Esophagus squamous epithelium (tissue), 5 donors: ENCODE measurements at places on chromosomes 5 and 9.

DNA sequence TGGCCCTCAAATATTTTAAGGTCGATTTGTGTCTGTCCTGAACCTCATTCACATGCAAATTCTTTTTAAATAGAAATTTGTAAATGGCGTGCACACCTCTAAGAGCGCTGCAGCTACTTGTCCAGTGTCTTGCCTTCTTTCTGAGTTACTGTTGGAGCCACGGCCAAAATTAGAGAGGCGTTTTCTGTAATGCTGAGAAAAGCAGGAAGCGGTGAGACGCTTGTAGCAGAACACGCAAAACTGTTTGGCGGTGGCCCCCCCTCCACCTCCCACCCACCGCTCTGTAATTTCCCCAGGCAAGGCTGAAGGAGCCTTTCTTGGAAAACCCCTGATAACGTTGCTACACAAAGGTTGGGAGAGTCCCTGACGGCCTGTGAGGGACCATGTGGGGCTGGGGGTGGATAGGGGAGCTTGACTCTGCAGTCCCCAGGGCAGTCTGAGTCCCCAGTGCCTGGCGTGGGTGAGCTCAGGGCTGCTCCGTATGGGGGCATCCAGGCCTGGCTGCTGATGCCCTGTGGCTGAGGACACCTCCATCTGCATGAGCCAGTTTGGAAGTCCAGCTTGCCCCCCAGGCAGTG lies 96.5 kb downstream of the GADD45G start:
- no peak for DNase-seq

DNA sequence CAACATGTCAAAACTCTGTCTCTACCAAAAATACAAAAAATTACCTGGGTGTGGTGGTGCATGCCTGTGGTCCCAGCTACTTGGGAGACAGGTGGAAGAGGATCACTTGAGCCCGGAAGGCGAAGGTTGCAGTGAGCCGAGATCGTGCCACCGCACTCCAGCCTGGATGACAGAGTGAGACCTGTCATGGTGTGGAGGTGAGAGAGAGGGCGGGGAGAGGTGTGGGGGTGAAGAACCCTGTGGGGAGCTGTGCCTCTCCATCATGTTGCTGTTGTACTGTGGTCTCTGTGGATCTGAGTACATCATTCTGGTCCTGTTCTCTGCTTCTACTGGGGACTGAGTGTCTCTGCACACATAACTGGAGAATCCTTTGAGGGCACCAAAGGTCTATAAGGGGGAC lies 11.3 kb upstream of the SLC34A1 start:
- DNase-seq: no peak

DNA sequence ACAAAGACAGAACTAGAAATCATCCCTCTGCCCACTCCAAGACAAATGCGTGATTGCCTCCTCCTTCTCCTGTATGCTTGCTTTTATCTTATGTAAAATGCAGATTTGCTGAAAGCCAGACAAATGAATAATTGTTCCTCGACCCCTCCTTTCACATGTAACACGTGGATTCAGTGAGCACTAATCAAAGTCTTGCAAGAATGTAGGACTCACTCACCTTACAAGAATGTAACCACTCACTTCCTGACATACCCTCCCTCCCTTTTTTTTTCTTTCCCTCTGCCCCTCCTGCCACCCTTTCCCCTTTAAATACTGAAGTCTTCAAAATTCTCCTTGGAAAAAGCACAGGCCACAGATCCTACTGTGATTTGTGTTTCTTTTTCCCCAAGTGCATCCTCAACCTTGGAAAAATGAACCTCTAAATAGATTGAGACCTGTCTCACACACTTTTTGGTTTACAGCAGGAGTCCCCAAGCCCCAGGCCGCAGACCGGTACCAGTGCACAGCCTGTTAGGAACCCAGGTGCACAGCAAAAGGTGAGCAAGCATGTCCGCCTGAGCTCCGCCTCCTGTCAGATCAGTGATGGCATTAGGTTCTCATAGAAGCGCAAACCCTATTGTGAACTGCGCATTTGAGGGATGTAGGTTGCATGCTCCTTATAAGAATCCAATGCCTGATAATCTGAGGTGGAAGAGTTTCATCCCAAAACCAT lies 29.4 kb upstream of the HSD17B3 start:
- no peak for DNase-seq

GRCh38 chr9:128146591-128147120 lies 2.6 kb upstream of the LCN2 start:
- DNase-seq: no peak

DNA sequence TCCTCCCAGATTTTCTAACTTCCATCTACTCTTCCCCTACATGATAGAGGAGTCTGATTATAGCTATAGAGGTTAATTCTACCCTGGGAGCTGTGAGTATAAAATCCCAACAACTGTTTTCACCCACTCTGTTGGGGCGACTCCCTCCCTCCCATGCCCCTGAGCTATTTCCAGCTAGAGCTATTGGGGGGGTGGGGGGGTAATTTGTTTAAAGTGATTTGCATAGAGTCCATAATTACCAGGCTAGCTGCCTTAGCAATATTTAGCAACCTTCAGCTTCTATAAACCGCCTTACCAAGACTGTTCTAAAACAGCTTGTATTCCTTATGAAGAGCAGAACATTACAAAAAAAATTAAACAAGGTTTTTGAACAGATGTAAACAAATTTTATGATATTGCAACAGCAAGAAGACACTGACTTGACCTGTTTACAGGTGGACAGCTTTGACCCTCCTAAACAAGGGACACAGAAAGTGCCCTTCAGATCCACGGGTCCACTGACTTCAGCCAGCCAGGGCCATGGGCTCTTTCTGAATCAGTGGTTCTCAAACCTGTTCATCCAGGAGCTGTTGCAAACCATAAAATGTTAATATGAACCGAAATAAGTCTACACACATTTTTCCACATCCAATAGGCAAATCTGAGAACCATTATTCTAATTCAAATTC lies 98.2 kb downstream of the OTULIN start:
- DNase-seq: no peak

GRCh38 chr9:73863924-73864323 lies 633.2 kb upstream of the RORB start:
- DNase-seq: no peak

DNA sequence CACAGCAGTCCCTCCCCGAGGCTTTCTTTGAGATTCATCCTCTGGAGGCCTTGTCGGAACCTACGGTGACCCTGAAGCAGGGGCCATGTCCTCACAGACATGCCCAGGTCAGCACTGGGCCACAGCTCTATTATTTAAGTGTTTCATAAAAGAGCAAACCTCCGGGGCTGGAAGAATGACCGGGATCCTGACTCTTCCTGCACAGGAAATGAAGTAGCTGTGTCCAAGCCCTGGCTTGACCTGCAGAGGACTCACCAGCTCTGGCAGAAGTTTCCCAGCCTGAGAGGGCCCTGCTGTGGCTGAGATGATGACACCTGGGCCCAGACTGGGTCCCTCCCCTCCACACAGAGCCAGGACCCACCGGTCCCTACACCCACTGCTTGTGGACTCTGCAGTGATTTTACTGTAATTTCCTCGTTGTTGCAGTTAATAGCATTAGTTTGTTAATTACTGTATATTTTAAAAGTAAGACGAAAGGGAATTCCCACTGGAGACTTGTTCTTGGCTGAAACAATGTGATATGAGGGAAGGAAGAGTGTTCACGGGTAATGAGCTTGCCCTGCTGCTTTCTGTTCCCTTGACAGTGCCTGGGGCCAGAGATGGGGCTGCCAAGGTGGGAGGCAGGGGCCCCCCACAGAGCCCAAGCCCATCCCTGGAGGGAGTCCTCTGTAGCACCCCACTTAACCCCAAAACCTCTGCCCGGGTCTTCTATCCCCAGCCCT lies 72.2 kb downstream of the PCDH1 start:
- no peak for DNase-seq

DNA sequence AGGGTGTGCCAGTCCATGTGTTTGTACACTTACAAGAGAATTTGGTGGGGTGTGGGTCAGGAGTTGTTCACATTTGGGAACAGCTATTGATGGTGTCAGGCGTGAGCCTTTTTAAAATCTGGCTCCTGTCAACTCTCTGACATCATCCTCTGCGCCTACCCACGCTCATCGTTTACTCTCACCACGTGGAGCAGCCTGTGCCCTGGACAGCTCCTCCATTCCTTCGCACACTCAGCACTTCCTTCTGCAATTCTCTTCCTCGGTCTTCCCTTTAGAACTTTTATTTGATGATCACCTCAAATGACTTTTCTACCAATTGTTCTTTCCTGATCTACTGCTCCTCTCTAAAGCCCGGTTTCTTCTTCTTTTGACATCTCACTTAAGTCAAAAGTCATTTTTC lies 42.1 kb upstream of the GNAQ start:
- no peak for DNase-seq

- peak; percentile 19 for DNase-seq
Observed at GRCh38 chr9:126471084-126471624, 142.6 kb upstream of the LMX1B start.

GRCh38 chr5:103356350-103357091 lies 98.0 kb downstream of the MACIR start:
- DNase-seq: no peak

GRCh38 chr9:122918310-122918709 lies 5.2 kb upstream of the ZBTB6 start:
- no peak for DNase-seq

GRCh38 chr9:126521551-126521950 lies 92.2 kb upstream of the LMX1B start:
- DNase-seq: no peak

DNA sequence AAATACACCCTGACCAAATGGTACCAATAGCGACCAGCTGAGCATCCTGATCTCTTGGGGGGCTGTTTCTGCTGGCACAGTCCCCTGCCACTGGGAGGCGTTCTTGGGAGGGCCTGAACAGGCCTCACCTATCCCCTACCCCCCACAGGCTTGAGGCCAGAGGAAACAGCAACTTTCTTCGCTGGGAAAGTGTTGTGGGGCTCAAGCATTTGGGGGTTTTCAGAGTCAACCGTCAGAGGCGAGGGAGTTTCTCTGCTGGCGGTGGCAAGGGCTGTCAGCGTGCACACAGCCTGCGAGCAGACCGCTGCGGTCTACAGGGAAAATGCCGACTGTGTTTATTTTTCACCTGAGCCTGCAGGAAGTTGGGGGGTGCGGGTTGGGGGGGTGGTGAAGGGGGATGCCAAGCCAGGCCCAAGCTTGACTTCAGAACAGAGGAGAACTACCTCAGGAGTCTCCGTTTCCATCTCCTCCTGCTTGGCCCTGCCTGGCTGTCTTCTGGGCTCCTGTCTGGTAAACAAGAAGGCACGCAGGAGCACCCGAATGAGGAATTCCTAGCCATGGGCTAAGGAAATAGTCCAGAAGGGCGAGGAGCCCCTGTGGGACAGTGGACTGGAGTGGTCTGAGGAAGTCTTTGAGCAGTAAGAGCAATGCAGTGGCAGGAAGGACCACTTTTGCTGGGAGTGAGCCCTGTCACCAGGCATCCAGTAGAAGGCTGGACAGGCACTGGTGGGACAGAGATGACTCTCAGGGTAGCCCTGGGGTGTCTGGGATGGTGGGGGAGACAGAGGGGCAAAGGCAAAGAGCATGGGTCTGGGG lies 18.1 kb downstream of the TCF7 start:
- no peak for DNase-seq

- no peak for DNase-seq
Observed at GRCh38 chr9:120109242-120109641, 470.7 kb downstream of the CDK5RAP2 start.

GRCh38 chr5:91839233-91839632 lies 456.1 kb upstream of the ARRDC3 start:
- DNase-seq: no peak

- no peak for DNase-seq
Observed at GRCh38 chr5:58491216-58491892, at the start of gene GAPT. GAPT (plus strand) TSS chr5:58491435; CDS start chr5:58494537, 3,102 bp downstream.

DNA sequence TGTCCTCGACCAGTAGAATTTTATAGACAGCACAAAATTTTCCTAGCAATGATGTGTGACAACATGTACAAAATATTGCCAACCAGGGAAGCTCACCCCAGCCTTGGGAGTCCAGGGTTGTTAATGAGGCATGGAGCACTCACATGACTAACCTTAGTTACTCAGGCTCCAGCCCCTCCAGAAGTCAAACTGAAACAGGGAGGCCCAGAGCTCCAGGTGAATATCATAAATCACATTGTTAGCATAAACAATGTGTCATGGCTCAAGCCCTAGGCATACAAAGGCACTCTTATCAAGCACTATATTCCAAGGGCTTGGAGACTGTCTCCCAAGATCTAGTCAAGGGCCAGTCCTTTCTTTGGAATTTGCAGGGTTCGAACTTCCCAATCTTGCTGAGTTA lies 44.4 kb downstream of the TNFAIP8 start:
- DNase-seq: no peak

DNA sequence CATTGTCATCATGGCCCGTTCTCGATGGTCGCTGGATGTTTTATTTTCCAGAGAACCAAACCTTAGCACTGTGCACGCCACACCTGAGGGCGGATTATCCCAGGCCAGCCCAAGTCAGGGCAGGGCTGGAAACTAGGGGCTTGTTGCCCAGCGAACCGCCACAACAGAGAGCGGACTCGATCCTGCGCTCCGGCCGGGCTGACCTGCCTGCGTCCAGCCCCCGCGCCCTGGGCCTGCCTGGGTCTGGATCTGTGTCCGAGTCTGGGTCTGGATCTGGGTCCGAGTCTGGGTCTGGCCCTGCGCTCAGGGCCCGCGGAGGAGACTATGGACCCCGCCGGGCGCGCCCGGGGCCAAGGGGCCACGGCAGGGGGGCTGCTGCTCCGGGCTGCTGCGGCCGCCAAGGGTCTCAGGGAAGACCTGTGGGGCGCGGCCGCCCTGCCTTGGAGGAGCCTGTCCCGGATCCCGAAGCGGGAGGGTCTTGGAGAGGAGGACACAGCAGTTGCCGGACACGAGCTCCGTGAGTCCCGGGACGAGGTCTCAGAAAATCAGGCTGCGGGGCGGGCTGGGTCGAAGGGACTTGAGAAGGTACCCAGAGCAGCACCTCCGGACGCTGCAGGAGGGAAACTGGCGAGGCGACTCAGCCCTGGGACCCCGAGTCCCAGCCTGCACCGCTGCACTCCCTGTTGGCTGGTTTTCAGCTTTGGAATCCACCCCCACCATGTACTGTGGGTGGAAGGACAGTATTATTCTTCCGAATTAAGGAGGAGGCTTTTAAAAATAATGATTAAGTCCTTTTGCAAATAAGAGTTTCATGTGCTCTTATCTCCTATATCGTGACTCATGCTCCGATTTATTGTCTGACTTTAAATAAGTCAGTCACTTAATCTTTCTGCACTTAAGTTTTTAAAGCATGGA lies at the start of gene ANKDD1B:
ANKDD1B (plus strand) TSS at position 143 of the 915 bp plus-strand sequence; CDS start at position 325, 182 bp downstream.
- no peak for DNase-seq

- no peak for DNase-seq
Observed at GRCh38 chr9:133234577-133235322, 25.7 kb upstream of the OBP2B start.

GRCh38 chr9:109118808-109119438 lies 824 bp downstream of the TMEM245 start:
- DNase-seq: no peak

- DNase-seq: no peak
Observed at GRCh38 chr5:77847814-77848290, 71.7 kb upstream of the TBCA start.

- DNase-seq: no peak
Observed at GRCh38 chr5:176725521-176726280, 78.4 kb downstream of the TSPAN17 start.

DNA sequence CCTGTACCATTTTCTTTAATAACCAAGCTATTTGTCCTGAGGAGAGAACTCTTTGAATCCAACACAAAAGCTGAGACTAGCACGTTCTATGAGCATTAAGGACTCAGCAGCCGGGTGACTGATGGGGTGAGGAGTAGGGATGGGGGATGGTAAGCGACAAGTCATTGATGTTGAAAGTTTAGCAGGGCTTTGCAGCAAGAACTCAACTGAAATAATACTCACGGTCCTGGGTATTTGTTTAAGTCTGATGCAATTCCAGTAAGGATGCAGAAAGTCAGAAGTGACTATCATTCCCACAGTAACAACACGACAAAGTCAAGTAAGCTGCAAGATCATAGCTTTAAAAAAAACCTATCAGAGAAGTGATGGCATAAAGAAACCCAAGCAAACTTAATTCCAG lies 131.1 kb downstream of the ACTL7B start:
- DNase-seq: no peak
